ENCODE measurements at places on chromosomes 1 and 21.

DNA sequence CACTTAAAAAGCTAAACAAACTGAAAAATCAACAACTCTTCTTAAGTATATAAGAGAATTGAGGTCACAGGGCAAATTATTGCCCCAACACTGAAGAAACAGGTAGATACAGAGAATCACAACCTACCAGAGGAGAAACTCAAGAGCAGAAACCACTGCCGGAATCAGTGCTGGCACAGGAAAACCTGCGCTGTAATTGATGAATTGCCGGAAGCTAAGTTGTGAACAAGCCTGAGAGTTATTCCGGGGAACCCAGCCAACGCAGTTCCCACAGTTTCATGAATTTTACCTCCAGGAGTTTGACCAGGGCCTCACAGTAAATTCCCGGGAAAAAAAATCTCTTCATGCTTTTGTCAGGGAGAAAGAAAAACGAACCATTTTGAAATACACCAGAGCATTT is 657.1 kb upstream of the BRINP3 start:
- no peak for DNase-seq

GRCh38 chr1:94296018-94296417 is 58.6 kb upstream of the ARHGAP29 start:
- no peak for DNase-seq

DNA sequence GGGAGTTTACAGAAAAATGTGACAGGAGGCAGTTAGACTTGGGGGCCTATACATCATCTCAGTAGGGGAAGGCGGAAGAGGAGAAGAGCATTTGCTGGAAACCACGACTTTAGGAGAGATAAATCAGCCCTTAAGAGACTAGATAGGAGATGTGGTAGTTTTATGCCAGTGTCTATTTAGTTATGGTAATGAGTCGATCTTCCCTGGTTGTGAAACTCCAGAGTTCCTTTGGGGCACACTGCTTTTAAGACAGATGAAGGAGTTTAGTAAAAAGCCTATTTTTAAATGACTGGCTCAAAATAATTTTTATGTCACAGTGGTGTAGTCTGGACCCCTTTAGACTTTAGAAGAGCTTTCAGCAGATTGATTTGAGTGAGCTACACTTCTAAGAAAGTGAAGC is 7.8 kb downstream of the PGM1 start:
- DNase-seq, result no peak

DNA sequence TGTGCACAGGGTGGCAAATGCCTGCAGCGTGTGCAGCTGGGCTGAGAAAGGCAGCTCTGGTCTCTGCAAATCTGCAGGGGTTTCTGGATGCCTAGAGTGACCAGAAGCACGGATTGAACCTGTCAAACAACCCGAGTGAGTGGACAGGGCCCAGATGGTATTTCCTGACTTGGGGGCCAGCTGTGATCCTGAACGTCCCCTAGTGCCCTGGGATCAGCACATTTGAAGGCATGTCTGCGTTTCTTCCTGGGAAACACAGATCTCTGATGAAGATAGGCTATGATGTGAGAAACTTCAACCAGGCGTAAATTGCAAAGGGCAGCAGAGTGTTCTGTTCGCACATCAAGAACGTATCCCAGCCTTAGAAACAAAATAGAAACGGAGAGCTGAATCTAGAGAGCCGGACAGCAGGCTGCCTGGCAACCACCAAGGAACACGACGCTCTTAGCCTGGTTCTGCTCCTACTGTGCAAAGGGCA is 163.1 kb downstream of the KCNJ6 start:
- no peak for DNase-seq

GRCh38 chr1:95138223-95138622 is 21.1 kb downstream of the TLCD4 start:
- no peak for DNase-seq

DNA sequence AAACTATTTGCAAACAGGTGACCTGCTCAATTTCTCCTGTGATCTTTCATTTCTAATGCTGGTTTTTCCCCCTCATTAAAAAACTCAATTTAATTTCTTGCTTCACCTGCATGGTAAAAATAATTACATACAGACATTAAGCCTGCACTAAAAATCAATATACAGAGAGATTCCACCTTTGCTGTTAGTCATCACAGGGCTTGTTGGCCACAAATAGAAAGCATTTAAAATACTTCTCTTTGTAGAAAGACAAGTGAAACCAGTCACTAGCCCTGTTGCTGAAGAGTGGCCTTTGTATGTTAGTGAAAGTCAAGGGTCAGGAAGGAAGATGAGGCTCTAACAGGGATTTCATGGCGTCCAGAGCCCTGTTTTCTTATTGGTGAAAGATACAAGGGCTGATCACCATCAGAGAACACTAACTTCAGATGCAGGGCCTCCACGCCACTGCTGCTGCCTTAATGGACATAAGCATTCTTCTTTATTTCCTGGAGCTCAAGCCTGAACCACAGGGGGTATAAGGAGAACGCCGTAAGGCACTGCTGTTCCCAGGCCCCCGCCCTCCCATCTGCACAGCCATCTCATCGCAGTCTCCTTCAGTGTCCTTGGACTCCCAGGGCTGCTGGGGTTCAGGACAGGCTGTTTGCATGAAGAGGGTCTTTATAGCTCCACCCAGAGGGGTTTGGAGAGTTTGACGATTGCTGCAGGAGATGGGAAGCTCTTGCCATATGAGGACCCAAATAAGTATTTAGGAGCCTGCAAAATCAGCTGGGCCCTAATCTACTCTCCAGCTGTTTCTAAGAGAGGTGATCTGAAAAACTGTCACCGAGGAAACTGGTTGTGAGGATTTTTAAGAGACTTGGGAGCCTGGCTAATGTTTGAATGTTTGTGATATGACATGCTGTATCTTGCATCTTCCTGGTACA is 117.3 kb upstream of the IRF2BP2 start:
- no peak for DNase-seq

GRCh38 chr1:40928699-40929098 is 50.8 kb upstream of the CTPS1 start:
- no peak for DNase-seq

All from CD4-positive, alpha-beta T cell treated with Interleukin-15 for 1 hour (primary cell).